ENCODE measurements at places on chromosomes 7 and 10.

- DNase-seq: no peak
These were observed 24.0 kb downstream of the IL2RA start for GRCh38 chr10:6038071-6038631.

DNA sequence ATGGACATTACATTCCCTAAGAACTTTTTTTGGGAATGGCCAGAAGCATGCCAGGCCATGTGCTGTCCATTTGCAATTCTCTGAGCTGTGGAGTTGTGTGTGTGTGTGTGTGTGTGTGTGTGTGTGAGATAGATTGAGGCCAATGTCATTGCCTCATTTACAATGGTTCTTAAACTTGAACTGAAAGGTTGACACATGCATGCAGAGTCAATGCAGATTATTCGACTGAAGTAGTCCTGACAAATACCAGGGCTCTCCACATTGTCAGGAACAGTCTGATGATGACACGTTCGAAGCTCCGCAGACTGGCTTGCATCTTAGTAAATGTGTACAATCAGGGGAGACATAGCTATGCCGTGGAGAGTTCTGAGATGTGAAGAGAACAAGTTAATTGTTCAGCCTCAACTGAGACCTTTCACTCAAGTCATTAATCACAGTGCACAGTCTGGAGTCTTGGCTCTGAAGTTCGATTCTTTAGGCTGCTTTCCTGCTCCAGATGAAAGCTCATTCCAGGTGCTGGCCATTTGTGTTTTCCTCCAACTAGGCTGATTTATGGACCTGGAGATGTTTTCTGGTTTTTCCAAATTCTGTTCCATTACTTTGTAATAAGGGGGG is 921.9 kb downstream of the LRMDA start:
- no peak for DNase-seq

DNA sequence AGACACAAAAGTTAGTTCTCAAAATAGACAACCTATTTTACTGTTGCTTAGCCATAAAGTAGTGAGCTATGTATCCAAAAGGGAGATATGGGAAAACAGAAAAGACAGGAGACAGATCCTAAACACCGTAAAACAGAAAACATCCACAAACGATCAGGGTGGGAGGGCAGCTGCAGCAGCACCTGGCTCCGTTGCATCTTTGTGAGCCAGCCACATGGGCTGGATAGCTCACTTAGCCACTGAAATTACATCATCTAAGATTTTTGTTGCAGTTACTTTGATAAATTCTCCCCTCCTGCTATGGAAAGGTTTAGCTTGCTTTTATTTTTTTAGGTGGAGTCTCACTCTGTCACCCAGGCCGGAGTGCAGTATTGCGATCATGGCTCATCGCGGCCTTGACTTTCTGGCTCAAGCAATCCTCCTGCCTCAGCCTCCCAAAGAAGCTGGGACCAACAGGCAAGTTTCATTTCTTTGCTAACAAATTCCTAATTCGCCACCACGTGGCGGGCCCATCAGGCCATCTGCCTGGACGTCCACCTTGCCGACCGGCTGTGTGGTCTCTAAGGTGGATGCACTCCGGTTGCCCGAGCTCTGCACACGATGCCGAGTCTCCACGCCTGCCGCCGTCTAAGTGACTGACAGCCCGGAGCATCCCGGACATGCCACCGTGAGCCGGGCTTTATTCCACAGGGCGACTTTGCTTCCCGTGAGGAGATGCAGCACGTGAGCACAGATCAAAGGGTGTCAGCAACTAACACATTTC is 159.8 kb downstream of the DIP2C start:
- DNase-seq: no peak

DNA sequence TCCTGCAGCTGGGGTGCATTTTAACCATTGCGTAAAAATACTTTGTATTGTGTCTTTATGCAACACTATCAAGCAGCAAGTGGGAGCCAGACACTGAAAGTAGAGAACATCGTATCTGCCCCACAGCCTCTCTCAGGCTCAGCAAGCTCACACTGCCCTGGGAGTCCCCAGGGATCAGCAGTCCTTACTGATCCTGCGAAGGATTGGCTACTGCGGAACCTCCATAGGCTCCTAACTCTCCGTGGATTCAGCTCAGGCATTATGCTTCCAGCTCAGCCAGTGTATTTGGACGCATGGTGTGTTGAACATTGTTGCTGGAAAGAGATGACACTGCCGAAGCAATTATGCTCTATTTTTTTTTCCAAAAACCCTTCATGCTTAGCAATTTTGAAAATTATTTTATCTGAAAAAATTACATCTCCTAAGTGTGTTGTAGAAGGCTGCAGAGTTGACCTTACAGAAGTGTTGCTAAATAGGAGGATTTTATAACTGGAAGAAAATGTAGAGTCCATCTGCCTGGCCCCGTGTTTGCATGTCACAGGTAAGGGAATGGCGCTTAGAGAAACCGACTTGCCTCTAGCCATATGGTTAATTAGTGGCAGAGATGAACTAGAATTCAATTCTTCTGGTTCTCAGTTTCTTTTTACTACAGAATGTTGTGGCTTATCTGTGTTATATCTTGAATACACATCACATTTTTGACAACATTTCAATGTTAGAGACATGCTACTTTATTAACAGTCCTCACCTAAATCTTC is 276.4 kb upstream of the COBL start:
- DNase-seq: no peak

DNA sequence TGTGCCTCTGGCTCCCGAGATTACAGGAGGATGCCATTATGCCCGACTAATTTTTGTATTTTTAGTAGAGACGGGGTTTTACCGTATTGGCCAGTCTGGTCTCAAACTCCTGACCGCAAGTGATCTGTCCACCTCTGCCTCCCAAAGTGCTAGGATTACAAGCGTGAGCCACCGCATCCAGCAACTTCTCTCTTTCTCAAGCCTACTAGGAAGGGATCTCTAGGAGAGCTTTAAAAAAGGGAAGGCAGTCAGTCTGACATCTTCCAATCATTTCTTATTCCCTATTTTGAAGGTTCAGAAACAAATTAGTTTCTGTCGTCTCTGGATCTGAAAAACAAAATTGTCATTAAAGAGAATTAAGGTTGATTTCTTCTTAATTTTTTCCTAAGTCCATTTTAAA is 2.5 kb upstream of the TMEM26 start:
- DNase-seq: no peak

GRCh38 chr7:1043552-1044188 is 676 bp upstream of the GPR146 start:
- DNase-seq: no peak

DNA sequence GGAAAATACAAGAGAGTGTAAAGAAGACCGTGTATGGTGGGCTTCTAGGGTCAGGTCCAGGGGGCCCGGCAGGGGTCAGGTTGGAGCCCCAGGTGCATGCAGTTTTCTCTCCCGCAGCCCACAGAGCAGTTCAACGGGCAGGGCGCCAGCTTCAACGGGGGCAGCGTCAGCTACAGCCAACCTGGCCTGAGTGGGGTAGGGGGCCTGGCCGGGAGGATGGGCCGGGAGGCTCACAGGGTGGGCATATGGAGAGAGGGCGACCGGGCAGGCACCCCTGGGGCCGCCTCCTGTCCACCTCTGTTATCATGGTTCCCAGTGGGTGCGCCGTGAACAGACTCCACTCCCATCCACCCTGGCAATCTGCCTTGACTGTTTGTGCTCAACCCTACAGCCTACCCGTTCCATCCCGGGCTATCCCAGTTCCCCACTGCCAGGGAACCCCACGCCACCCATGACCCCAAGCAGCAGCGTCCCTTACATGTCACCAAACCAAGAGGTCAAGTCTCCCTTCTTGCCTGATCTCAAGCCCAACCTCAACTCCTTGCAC is 11.5 kb downstream of the ZMIZ2 start:
- DNase-seq: no peak

DNA sequence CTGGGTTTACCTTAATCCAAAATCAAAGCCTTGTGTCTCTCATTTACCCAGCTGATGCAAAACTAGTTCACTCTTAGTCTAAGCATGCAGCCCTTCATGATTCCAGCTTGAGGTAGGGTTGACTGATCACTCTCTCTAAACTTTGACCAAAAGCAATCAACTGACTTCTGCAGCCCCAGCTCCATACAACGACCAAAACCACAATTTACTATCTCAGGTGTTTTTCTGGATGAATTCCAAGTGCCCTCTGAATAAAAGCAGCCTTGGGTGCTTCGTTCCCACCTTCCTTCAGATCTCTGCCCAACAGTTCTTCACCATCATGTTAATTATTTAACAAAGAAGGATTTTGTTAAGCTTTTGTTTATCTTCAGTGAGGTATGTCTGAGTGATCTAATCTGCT is 62.6 kb downstream of the CCDC6 start:
- DNase-seq: no peak

DNA sequence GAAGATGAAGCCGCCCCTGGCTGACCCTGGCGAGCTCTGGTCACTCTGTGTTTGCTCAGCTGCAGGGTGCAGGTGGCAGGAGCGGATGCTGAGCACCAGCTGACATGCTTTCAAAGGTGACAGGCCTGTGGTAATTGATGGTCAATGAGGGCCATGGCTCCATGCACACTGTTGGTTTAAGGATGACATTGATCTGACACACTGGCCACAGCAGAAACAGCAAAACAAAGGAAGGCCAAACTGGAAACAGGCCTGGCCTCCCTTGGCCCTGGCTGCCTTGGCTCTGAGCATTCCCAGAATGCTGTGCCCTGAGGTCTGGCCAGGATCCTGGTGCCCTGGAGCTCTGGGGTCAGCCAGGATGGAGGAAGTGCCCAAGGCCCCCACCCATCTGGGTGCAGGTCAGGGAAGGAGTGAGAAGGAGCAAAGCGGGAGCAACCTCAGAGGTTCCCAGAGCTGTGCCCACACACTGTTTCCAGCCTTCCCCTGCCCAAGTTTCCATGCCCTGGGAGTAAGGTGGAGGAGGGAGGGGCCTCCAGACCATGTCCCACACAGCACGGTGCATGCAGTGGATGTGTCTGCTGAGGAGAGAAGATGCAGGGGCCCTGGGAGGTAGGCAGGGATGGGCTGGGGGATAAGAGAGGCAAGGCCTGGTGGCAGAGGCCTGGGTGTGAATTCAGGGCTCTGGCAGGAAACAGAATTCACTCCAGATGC is 302.2 kb downstream of the RPS24 start:
- no peak for DNase-seq

DNA sequence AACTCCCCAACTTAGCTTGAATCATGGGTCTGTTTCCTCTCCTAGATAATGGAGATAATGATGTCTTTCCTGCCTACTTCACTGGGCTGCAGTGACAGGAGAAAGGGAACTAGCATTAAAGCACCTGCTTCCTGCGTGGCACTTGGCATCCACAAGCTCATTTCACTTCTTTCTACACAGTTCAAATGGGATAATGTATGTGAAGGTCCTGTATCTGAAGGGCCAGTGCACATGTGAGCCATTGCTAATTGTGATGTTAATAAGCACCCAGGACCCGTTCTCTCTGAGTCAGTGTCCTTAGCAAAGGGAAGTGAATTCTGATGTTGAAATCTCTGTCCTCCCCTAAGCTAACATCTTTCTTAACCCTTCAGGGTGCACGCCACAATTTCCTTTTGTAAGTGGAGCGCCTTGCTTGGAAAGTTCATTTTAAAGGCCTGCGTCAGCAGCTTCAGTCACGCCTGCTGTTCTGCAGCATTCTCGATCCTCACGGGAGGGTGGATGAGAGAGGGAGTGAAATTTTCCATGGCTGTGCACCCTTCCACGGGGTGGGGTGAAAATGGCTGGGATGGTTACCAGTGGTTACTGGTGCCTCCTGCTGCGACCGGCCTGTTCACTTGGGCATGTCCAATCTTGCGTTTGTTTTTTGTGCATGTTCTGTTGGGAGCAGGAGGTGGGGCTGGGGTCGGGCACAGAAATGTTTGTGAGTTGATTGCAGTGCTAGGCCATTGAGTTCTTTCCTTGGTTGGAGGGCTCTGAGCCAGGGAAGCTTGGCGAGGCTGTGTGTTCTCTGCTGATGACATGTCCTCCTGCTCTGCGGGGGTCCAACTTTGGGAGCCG is 59.2 kb downstream of the HK1 start:
- no peak for DNase-seq

DNA sequence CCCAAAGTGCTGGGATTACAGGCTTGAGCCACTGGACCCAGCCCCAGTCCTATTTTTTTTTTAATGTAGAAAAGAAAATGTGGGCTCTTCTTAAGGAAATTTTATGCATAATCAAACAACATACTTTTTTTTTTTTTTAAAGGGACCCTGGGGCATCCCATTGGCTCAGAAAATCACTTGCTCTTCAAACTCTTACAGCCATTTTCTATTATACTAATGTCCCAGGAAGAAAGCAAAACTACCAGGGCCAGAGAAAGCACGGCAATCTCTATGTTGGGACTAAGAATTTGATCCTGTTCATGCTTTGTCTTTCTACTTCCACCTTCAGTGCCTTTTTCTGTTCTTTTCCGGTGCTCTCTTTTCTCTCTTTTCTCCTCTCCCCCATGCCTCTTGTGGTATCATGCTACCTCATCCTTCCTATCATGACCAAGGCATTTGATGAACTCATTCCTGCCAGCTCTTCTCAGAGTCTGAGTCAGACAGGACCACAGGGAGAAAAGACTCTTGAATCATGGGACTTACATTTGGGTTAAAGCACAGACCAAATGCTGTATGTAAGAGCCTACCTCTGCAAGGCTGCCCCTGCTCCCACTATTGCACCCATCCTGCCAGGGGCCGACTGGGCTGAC is 76.4 kb upstream of the CCNY start:
- no peak for DNase-seq

GRCh38 chr10:131859341-131860020 is 41.3 kb upstream of the PPP2R2D start:
- no peak for DNase-seq

GRCh38 chr10:95308389-95309302 is 17.8 kb upstream of the PDLIM1 start:
- no peak for DNase-seq

DNA sequence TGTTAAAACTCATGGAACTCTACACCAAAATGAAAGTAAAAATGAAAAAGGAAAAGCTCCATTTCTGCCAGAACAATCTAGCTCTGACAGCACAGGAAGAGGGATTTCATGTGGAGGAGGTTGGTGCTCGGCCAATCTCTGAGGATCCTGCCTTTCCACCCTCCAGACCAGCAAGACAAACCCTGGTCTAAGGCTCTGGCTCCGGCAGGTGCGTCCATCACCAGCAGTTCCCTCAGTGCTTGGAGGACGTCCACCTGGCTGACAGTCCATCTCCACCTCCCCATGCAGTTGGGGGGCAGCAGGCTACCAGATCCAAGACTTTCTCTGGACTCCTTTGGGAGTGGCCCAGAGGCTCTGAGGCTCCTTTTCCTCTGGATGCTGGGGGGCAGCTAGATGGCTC is 25.0 kb upstream of the LOXL4 start:
- DNase-seq: no peak

DNA sequence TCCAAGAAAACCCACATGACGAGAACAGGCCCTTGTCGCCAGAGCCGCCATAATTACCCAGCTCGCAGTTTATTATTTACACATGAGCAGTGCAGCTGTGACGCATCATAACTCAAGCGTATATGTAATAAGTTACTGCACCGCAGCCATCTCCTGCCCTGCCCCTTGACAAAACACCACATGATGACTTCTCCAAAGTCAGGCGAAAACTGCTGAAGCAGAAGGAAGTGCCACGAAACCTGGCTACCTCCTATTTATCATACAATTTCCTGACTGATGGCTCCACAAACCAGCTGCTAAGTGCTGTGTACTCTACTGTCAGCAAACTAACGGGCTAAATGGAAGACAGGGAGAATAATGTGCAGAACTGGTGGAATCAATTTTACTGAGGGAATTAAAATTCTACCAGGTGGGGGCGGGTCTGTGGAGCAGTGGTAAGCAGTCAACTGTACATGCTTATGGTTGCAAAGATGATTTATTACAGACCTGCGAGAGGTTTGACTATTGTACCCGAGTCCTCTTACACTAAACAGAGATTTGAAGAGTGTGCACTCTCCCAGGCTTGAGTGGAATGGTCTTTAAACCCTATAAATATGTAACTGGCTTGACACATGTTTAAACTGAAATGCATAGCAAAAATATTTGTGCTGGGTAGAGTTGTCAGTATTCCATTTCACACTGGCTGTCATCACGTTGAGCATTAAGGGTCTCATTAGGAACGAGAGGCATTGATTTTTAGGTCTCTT is 156.0 kb downstream of the GLI3 start:
- DNase-seq: no peak
